Stimulated activated CD8-positive, alpha-beta memory T cell treated with anti-CD3 and anti-CD28 coated beads, Interleukin-4, amount 100 ng/mL, for 1 hour (primary cell): ENCODE measurements at places on chromosomes 16 and 17.
A peak's percentile ranks its signal among the peaks of the same experiment; 100 is the strongest.

DNA sequence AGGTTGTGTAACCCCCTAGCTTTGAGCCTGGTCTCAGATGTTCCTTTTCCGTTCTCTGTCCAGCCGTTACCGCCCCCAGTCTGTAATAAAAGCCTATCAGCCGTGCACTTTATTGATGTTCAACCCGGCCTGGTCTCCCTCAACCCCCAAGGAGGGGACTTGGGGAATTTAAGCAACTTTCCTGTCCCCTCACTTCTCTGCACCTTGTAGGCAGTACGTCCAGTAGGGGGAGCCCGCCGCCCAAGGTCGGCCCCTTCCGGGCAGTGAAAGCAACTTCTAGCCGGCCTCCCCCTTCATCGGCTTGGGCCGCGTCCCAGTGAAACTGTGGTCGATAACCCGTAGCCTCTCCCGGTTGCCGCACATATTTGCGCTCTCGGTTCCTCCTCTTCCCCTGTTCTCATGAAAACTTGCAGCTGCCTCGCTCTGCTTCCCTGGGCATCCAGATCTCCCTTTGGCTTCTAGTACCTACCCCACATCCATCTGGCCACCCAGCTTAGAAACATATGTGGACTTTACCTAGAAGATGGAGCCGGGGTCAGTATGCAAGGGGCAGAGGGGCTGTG lies 7.9 kb downstream of the PNPO start:
- DNase-seq = peak; percentile 61

DNA sequence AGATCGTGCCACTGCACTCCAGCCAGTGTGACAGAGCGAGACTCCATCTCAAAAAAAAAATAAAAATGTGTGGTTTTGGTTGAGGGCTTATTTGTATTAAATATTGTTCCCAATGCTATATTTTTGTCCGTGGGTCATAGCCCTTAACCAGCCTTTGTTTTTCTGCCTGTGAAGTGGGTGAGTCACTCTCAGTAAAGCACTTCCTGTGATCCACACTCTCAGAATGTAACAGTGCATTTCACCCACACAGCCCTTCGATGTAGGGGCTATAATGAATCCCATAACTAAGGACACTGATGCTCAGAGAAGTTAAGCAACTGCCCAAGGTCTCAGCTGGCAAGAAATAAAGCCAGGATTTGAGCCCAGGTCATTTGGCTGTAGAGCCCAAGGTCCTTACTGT lies 34.7 kb upstream of the POLR3E start:
- no peak for DNase-seq

DNA sequence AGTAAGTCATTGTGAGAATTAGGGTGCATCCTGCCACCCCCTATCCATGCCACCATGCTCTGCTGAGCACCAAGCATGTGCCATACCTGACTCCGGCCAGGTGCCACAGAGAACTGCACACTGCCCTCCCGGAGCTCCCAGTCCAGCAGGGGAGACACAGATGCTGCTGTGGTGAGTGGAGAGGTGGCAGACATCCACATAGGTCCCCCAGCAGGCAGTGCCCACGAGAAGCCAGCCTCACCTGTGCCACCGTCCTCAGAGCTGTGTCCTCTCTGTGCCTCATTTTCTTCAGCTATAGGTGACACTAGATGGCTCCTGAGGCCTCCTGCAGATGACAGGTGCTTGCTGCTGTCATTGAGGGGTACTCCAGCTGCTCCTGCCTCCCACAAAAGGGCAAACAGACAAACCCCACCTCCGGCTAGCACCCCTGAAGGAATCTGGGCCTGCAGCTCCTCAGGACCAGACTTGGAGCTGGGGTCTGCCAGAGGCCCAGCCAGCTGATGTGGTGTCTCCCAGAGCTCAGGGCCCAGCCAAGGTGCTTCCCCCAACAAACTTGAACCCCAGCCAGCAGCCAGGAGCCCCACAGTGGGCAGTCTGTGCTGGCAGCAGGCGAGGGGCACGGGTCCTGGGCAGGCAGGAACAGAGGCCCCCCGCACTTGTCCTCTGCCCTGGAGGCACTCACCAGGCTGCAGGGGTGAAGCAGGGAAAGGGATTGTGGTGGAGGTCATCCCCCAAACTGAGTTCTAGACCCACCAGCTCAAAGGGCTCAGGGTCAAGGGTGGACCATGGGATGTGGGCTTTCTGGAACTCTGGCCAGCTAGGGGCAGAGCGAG lies 17.1 kb downstream of the FOXJ1 start:
- DNase-seq = no peak

- DNase-seq = no peak
Measured at GRCh38 chr16:58516768-58517107, 1.4 kb downstream of the SETD6 start.

GRCh38 chr17:61904094-61904710 lies 23.6 kb downstream of the INTS2 start:
- no peak for DNase-seq

DNA sequence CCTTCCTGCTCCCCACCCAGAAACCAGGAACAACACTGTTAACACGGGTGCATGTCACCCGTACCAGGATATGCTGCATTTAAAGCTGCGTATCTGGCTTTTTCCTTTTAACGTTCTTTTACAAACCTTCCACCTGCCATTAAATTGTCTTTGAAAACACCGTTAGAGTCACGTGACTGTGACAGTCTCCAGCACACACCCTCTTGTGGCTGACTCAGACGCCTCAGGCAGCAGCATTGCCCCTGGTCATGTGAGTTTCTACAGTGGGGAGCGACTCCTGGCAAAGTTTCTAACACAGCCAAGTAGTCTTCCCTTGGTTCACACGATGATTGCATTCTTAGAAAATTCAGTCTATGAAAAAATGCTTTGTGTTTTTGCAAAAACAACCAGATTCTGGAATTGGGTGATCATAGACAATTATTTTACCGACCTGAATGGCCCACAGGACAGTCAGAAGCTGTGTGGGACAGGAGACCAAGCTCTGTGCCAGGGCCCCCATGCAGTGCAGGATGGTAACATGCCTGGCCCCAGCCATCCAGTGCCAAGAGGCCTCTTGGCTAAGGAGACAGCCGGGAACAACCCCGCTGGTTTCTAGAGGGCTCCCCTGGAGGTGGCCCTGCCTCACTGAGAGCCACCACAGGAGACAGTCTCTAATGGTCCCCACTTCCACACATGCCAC lies 199.1 kb downstream of the KATNIP start:
- peak; percentile 5 for DNase-seq

DNA sequence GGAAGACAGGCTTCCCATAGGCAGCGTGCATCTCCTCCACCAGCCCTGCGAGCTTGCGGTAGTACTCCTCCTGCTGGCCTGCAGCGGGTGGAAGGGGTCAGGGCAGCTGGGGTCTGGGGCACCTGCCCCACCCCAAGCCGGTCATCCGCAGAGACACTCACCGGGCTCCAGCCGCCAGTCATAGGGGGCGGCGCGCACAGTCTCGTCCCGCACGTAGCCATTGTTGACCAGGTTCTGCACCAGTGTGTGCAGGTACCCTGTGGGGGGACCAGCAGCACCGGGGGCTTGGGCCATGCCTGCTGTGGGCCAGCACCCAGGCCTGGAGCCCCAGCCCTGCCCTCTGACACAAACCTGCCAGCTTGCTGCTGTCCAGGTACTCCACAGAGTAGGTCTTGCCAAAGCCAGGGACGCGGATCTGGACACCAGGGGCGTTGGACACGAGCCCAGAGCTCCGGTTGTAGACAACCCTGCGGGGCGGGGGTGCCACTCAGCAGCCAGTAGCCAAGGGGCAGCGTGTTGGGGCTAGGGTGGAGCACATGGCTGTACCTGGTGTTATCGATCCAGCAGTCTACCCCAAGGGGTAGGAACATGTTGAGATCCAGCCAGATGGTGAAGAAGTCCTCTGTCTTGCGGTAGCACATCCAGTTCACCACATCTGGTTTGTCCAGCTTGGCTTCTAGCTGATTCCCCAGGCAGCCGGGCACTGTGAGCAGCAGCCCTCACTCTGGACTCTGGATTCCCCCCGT lies 1.2 kb downstream of the LCAT start:
- DNase-seq = no peak

DNA sequence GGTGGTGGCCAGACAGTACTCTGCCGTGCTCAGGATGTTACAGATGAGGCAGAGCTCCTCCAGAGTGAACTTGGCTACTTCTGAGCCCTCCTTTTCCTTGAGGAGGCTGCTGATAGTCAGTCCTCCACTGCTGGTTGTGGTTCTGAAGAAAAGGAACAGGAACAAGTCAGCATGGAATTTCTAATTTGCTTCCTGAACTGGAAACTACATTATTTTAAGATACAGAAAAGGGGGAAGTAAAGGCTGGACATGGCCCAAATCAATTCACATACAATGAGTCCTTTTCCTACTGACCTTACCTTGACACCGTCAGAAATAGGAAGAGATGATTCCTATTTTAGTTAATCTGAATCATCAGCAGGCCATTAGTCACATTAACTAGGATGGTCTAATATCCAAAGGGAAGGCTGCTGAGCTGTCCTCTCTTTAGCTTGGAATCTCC lies 154.2 kb downstream of the VPS53 start:
- DNase-seq = no peak

DNA sequence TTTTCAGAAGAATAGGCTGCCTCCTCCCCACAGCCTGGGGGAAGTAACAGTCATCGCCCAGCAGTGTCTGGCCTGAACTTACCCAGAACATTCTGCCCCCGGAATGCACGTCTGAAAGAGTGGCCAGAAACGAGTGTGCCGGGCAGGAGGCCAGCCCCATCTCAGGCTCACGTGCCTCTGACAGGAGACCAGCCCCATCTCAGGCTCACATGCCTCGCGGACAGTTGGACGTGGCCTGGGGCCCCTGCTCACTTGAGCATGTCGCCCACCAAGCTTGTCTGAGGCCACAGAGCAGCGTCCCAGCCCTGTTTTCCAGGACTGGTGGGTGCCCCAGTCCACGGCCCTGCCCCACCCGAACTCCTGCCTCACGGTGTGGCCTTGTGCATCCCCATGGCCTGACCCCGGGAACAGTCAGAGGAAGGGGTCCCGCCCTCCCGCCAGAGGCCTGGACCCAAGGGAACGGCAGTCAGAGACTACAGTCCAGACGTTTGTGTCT lies 16.3 kb upstream of the CDH15 start:
- DNase-seq = no peak

DNA sequence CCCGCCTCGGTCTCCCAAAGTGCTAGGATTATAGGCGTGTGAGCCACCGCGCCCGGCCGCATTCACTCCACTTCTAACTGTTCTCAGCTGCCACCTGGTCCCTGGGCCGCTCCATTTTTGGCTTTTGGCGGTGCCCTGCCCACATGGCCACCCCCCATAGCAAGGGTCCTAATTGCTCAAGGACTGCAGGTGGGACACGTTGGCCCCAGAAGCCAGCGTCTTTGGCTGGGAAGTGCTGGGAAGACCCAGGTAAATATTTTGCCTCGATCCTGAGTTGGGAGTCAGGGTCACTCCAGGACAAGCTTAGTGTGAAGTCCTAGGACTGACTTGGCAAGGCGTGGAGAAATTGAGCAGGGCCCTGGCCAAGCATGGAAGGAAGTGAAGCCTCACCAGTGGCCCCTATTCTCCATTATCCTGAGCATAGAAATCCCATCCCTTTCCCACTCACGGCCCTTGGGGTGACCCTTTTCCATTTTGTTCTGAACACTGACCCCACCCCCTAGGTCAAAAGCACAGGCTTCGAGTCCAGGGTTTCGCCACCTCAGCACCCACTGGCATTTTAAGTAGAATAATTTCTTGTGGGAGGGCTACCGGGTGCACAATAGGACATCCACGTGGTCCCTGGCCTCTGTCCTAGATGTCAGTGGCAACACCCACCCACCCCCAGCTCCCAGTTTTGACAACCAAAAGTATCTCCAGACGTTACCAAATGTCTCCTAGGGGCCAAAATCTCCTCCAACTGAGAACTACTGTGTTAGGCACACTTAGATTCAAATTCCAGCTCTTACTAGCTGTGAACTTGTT lies 5.9 kb upstream of the WDR81 start:
- no peak for DNase-seq

GRCh38 chr17:50635982-50636803 lies 1.5 kb downstream of the ABCC3 start:
- DNase-seq = no peak

GRCh38 chr17:45753645-45754225 lies 30.4 kb upstream of the CRHR1 start:
- no peak for DNase-seq

GRCh38 chr17:45060382-45060796 lies 728 bp upstream of the NMT1 start:
- DNase-seq = no peak

GRCh38 chr16:85153656-85154091 lies 41.4 kb upstream of the CIBAR2 start:
- DNase-seq = no peak

- no peak for DNase-seq
Measured at GRCh38 chr17:5694551-5694950, 110.2 kb upstream of the NLRP1 start.

- DNase-seq = no peak
Measured at GRCh38 chr17:7355053-7355452, at the start of gene TMEM95. Gene TMEM95, plus strand, starts transcription at chr17:7355156. Its CDS starts 49 bp downstream, at chr17:7355205.

DNA sequence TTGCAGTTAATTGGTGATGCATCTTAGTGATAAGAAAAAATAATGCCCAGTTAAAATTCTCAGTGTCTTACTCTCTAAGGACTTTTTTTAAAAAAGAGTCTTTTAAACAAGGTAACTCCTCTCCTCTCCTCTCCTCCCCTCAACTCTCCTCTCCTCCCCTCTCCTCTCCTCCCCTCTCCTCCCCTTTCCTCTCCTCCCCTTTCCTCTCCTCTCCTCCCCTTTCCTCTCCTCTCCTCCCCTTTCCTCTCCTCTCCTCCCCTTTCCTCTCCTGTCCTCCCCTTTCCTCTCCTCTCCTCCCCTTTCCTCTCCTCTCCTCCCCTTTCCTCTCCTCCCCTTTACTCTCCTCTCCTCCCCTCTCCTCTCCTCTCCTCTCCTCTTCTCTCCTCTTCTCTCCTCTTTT lies 675.9 kb upstream of the RBFOX1 start:
- DNase-seq = no peak

DNA sequence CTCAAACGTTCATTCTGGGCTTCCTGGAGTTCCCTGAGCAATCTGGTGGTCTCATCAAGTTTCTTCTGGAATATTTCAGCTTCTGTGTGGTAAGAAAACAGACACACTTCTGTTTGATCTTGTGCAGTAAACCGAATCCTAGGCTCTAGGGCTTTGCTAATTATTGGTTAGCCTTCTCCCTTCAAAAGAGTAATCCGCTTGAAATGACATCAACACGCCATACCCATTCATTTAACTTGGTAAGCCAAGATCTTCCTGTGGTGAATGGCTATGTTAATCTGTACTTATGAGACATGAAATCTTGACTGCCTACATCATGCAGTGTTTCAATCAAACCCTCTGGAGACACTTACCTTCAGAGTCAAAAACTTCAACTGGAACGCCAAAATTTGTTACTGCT lies 48.5 kb downstream of the BRD7 start:
- no peak for DNase-seq

GRCh38 chr16:57797526-57798266 lies 4.6 kb downstream of the KIFC3 start:
- no peak for DNase-seq

DNA sequence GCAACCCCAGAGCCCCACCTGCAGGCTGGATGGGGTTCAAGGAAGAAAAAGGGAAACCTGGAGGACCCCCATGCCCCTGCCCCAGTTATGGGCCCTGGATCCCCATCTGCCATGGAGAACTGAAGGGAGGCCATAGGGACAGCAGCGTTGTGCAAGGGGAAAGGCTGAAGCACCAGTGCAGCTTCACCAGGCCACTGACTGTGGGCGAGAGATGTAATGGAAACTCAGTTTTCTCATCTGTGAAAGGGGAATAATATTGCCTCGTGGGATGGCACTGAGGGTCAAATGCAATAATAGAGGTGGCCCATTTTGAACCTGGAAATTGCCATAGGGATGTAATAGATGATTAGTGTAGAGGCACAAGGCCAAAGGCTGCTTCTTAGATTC lies 9.9 kb upstream of the TSPOAP1 start:
- DNase-seq = no peak

- DNase-seq = no peak
Measured at GRCh38 chr16:19210280-19210924, 42.4 kb downstream of the SYT17 start.

GRCh38 chr17:1462164-1463112 lies 6.4 kb upstream of the CRK start:
- DNase-seq = no peak
